Activated CD4-positive, alpha-beta T cell treated with anti-CD3 and anti-CD28 coated beads, Interleukin-2, Interleukin-4, amounts not matched to agents 100 ng/mL and 50 ng/mL, durations not matched to agents 16 hours and 8 hours (primary cell): ENCODE measurements at places on chromosomes 6 and 20.

DNA sequence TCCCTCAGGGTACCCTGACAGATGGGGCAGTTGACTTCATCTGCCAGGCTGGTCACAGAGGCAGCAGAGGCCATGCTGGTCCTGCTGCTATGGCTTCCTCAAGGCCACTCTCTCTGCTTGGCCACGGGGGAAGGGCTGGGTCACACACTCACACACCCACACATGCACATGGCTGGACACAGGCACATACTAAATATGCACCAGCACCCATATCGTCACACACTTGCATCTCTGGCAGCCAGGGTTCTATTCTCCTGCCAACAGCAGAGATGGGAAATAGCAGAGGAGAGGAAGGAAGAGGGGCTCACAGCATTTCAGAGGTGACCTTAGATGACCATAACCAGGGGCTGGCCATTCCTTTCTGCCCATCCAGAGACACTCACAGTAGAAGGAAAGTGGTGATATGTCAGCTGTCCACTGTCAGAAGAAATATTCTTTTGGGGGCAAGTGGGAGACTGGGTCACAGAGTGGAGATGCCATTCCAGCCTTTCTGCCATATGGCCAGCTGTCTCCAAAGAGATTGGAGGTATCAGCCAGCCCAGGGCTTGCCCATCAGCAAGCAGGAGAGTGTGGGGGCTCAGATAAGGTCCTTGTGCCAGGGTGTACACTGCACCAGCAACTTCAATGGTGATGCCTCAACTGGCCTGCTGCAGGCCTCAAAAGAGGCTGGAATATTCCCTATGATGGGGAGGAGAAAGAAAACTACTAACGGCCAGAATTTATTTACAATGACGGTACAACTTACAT, at the start of gene TRIM10:
Gene TRIM10, minus strand, starts transcription at position 427 of the 747 bp plus-strand sequence. Its CDS starts 353 bp downstream, at position 74.
- DNase-seq = no peak

- DNase-seq = no peak
Observed at GRCh38 chr6:46381579-46381978, 109.7 kb downstream of the RCAN2 start.

GRCh38 chr6:12459945-12460661, 169.9 kb downstream of the EDN1 start:
- DNase-seq = no peak

DNA sequence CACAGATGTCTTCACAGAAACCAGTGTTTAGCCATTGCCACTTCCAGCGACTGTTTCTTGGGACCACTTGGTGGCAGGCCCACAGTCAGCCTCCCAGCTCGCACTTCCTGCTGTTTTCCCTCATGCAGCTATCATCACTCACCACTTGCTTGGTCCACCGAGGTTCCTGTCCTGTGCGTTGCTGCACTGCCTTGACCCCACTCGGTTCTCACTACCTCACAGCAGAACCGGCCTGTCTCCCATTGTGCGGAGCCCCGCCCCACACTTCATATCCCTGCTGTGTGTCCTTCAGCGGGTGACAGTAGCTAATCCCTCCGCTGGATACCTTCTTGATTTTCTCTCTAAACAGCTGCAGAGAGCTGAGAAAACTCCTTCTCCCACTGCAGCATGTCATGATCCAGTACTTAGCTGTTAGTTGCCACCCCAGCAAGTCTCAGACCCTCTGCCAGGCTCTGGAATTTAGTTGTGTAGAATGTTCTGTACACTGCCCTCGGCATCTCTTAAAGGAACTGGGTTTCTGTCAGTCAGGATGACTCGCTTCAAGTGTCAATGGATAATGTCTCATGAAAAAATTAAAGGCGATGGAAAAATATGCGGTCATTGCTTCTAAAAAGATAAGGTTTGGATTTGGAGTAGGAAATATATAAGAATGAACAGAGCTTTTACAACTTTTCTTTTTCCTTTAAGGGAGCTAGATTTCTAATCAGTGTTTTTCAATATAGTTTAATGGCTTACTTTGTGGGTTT, 208.0 kb downstream of the FARS2 start:
- no peak for DNase-seq

- DNase-seq = no peak
Observed at GRCh38 chr6:45864651-45865050, 151.0 kb downstream of the CLIC5 start.

- DNase-seq = no peak
Observed at GRCh38 chr20:50270569-50270968, 79.9 kb downstream of the CEBPB start.

DNA sequence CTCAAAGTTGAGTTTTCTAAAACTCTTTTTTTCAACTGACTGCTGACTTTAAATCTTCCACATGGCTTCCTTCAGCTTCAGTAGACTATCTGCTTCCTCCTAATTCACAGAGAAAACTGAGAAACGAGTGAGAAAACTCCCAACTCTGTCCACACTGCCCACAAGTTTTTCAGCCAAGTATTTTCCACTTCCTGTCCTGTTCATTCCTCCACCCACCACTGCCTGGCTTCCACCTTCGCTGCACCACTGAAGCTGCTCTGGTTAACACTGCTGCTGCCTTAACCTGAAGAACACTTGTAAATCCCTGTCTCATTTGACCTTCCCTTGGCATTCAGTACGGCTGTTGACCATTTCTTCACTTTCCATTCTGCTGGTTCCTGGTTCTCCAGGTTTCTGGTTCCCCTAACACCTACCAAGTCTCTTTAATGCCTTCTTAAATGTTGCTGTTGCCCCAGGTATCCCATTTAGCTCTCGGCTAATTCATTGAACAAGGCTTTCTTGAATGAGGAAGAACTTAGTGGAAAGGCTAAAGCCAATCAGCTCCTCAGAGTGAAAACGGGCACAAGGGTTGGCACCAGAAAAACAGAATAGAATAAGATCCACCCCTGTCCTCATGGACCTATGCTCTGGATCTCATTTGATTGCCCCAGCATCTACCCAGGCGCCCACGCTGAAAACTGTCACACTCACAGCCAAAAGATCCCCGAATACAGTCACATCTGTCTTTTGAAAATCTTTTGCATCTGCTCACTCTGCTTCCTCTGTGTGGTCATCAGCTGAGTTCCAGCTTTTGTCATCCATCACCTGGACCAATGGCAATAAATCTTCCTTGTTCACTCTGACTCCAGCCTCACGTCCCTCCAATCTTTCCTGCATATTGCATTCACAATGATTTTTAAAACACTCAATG, 104.4 kb upstream of the TAB2 start:
- peak; percentile 72 for DNase-seq

DNA sequence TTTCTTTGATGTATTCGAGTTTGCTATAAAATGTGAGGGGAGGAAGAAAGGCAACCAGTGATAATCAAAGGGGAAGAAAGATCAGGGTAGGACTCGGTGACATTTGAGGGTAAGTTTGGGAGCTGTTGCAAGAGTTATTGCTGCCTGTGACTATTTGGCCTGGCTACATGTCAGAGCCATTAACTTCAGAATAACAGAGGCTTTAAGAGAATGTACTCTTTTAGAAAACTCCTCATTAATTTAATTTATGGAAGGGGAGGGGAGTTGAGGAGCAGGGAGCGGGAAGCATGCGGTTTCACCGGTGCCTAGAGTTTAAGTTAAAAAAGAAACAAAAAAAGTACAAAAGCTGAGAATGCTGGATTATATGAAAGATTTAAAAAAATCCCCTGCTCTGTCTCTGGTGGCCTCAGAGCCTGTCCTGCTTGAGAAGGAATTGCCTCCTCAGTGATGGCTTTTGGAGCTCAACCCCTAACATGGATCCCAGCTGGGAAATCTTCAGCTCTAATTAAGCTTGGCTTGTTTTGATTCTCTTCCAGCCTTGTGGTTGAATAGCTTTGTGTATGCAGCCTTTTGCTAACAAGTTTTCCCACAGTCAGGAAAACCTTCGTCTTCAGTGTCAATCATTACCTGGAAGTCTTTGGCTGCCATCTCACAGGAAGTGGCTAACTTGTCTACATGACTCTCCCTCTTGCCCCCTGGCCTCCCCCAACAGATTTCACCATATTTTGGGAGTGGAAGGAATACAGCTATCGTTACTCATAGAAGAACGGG, 238.2 kb downstream of the SOX4 start:
- DNase-seq = no peak

GRCh38 chr6:1271071-1271763, 40.7 kb upstream of the FOXQ1 start:
- no peak for DNase-seq

DNA sequence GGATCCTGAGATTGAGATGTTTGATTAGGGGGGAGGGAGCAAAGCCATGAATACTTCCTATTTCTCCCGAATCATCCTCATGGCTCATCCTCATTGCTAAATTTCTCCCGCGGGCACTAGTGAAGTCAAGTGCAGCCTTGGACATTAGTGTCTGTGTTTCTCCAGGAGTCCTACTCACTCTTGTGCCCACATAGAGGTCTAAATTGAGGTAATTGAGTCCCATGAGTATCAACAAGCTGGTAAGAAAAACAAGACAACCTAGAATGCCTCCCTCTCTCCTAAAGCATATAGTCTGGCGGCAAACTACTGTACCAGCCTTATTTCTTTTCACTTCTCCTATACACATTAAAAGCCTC, 420 bp downstream of the CENPQ start:
- DNase-seq = no peak

DNA sequence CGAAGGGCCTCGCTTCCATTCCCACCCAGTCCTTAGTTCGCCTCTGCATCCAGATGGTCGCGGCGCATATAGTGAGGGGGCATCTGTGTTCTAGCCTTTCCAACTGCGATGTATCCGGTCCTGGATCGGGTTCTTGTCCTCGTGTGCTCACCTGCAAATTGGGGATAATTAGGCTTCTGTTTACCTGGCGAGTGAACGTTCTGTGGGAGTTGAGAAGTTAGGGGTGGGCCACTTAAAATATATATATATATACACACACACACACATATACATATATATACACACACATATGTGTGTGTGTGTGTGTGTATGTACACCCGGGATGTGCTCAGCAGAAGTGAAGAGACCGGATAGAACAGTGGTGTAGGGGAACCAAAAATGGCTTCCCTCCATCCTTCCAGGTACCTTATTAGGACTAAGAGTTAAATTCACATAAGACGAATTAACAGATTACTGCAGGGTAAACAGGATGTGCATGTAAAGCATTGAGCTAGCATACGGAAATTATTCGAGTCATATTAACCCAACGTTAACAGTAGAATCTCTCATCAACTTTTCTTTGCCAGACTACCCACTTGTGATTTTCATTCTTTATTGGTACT, 537 bp downstream of the CSTF1 start:
- peak; percentile 32 for DNase-seq

GRCh38 chr20:46575394-46575793, 24.9 kb upstream of the OCSTAMP start:
- DNase-seq = no peak

- no peak for DNase-seq
Observed at GRCh38 chr6:49898904-49899566, 32.7 kb upstream of the CRISP1 start.

DNA sequence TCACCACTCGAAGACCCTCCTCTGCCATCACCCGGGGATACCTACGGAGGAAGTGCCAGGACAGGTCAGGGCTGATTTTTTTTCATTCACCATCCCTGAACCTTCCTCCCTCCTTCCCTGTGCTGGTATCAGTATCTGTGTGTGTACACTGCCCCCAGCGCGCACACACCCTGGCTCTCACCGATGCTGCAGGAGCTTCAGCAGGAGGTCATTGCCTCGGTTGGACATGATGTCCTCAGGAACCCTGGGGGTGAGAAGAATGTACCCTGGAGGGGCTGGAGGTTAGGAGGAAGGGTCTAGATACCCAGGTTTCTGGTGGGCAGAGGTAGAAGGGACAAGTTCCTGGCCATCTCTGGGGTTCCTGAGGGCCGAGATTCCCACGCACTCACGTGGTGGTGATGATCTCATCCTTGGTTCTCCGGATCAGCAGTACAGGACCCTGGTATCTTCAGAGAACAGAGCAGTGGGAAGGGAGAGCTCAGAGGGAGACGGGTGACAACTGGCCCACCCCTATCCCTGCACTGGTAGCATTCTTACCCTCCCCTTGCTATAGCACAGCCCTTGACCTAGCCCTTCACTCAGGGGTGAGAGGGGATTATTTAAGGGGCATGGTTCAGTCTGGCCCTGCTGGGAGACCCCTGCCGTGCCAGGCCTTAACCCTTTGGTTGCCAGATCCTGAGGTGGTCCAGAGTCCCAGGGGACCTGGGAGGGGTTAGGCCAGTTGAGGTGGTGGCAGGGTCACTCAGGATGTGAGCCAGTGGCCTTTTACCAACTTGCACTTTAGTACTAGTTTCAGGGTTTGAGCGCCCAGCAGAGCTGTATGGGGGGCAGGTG, 7.2 kb upstream of the LY6G5C start:
- no peak for DNase-seq

DNA sequence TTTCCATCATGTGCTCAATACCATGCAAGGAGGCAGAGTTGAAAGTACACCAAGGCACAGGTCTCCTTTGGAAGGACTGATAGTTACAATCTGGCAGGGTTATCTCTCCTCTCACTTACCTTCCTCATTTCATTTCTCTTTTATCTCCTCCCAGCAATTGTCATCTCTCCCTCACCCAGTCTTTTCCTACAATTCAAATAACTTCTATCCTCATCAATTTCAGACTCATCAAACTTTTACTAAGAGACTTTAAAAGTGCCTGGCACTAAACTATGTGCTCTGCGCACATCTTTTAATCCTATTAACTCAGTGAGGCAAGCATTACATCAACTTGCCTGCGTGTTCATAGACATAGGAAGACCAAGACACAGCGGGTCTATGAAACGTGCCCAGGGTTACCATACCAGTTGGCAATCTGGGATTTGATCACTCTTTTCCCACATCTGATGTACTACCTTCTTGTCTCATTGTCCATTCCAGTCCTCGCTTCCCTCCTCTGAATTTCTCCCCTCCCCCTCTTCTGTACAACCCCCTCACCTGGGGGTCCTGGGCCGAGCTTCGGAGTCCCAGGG, 1.2 kb downstream of the VARS1 start:
- DNase-seq = peak; percentile 28

- peak; percentile 89 for DNase-seq
Observed at GRCh38 chr20:50153500-50154377, at the start of gene PEDS1. TSS of gene PEDS1 (minus strand) at chr20:50153723. CDS start at chr20:50153637, 86 bp downstream.
